HFFc6 (cell line): ENCODE measurements at places on chromosomes 2 and 18.

DNA sequence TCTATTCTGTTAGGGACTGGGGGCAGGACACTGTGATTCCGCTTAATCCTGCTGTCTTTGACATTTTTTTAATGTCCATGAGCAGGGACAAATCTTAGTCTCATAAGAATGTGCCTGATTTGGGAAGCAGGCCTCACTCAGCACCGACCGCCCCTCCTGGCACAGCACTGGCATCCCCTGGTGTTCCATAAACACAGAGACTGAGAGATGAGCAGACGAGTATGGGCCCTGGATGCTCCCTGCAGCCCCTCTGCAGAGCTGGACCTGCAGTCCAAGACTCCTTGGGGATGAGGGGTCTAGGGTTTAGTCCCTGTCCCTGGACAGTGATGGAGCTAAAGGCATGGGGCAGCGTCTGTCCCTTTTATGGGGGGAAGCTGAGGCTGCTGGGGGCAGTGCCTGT, 81.6 kb downstream of the NDUFA10 start:
- no peak for DNase-seq

DNA sequence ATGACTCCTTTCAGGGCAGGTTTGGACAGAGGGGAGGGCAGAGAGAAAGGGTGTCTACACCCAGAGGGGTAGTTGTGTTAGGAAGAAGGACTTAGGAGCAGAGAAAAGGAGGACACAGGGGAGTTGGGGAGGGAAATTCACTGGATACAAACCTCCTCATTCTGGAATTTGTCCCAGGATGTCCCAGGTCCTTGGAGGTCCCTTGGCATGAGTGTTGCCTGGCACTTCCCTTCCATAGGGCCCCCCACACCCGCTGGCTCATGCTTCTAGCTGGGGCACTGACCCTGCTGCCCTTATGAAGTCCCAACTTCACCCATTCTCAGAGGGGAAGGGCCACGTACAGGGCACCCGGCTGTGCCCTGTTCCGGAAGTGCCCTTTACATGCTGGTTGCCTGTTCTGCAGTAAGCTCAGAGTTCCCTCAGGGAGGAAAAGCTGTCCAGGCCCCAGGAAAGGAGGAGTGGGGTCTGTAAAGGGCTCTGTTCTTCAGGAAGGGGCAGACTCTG, 93.6 kb upstream of the SMAD2 start:
- DNase-seq: no peak

DNA sequence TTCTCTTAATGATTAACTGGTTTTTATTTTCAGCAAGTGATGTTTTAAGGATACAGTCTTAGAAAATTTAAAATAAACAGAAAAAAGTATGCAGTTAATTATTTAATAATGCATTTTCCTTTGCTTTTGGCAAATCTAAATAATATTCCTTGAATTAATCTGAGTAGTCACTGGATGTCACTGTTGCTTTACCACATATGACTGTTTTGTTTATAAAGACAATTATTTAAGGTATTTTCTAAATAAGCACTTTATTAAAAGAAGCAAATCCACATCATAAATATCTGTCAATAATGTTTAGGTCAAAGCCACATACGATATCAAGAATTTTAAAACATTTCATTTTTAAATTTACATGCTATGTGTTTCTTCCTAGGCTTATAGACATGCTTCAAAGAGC, 40.6 kb upstream of the TFPI start:
- no peak for DNase-seq

GRCh38 chr18:985212-985661, 80.6 kb downstream of the ADCYAP1 start:
- no peak for DNase-seq

DNA sequence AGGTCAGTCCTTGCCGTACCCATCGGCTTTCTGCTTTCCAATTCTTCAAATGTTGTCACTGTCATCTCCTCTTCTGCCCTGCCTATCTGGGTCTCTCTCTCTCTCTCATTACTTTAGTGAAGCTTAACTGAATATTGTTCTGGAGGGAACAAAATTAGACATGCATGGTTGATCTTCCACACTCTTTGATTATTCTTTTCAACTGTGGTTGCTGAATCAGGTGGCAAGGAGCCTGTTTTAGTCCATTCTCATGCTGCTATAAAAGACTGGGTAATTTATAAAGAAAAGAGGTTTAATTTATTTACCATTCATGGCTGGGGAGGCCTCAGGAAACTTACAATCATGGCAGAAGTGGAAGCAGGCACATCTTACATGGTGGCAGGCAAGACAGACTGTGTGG, 157.9 kb downstream of the ARL4C start:
- DNase-seq: no peak

- DNase-seq: no peak
Observed at GRCh38 chr2:47561371-47561770, 158.4 kb downstream of the MSH2 start.

- DNase-seq: no peak
Observed at GRCh38 chr2:195445639-195446038, 211.4 kb upstream of the SLC39A10 start.
